ENCODE measurements at places on chromosomes 3 and 15. TPM values are rescaled to one million over a fixed set of nuclear protein-coding genes. Genes with fewer than 3 reads are reported as not detected.

DNA sequence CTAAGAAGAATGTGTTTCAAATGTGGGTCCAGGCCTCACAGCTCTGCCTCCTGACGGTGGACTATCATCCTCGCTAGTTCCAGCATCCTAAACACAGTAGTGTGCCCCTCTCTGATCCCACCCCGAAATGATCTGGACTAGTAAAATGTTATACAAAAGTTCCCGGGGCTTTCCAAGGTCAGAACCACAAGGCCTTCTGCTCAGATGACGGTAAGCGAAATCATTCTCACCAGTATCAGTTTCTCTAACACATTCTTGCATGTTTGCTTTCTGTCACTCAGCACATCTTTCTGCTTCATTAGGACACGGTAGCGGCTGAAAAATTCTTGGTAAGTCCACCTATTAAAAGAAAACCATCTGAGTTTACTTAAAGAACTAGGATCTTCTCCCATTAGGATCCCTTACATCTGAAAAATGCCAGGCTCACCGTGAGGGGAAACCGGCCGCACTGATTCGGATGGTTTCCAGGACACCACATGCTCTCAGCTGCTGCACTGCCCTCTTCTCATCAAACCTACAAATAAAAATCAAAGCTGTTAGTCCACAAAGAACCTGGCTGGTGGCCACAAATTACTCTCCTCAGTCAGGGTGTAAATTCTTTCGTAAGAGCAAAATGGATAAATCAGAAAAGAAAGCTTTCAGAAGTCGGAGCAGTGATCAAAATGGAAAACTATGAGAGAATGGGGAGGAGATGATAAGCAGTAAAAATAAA, 83.9 kb upstream of the MYO5C start:
- no peaks in the 10 kb centered on the region for H3K27me3 ChIP-seq
- no peak overlapping the region for H3K27ac ChIP-seq
- peaks cover 4% of the 10 kb centered on the region for H3K36me3 ChIP-seq

The XCR1 gene
- 0.63 TPM for total RNA-seq

DNA sequence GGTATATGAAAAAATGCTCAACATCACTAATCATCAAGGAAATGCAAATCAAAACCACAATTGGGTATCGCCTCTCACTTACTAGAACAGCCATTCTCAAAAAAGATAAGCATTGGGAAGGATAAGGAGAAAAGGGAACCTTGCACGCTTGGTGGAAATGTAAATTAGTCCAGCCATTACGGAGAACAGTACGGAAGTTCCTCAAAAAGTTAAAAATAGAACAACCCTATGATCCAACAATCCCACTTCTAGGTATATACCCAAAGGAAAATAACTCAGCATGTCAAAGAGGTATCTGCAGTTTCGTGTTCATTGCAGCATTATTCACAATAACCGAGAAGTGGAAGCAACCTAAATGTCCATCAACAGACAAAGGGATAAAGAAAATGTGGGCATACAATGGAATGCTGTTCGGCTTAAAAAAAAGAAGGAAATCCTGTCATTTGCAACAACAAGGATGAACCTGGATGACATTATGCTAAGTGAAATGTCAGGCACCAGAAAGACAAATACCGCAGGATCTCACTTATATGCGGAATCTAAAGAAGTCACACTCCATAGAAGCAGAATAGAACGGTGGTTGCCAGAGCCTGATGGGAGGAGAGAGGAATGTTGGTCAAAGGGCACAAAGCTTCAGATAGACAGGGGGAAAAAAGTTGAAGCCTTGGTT, 11.7 kb upstream of the CMTM7 start:
- H3K27me3 ChIP-seq = no peaks in the 10 kb centered on the region
- H3K36me3 ChIP-seq = no peaks in the 10 kb centered on the region
- no peak overlapping the region for H3K4me3 ChIP-seq
- DNase-seq = no peak
- H3K4me1 ChIP-seq = no peaks in the 10 kb centered on the region
- no peak overlapping the region for H3K27ac ChIP-seq

The TRIM42 gene
- total RNA-seq = not detected

GRCh38 chr3:126119008-126119675, 35.2 kb upstream of the SLC41A3 start:
- no peak overlapping the region for H3K4me3 ChIP-seq
- H3K27ac ChIP-seq = no peak overlapping the region
- H3K27me3 ChIP-seq = no peaks in the 10 kb centered on the region
- DNase-seq = no peak
- no peaks in the 10 kb centered on the region for H3K4me1 ChIP-seq

DNA sequence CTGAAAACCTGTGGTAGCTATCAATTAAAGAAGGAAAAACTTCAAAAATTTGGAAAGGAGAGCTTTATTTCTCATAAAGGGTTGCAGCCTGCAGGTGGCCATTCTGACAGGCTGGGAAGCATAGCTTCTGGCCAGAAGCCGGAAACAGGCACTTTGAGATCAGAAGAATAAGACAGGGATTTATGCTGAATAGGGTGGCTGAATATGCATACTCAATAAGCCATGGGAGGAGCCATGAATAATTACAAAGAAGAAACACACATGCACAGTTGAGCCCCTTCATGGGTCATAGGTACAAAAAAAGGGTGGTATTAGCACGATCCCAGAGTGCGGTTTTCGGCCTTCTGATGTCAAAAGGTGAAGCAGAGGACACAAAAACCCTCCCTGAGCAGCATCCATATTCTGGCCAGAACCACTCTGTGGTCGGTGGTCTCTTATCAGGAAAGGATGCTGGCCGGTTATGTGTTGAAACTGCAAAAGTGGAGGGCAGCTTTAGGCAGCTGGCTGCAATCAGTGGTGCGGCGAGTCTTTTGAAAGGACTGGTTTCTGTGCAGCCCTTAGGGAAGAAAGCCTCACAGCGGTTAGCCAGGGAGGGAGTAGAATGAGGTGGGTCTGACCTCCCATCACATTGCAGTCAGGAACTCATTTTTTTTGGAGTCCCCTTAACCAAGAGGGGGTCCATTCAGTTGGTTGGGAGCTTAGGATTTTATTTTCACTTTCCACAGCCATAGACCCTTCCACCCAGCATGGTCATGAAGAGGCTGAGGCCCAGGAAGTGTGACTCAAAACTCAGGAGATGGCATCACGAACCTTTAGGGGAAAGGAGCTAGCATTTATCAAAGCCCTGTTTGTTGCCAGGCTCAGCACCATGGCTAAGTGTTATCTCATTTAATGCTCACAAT, 34.7 kb upstream of the CCDC174 start:
- DNase-seq = no peak
- no peaks in the 10 kb centered on the region for H3K4me1 ChIP-seq
- H3K4me3 ChIP-seq = no peak overlapping the region
- H3K36me3 ChIP-seq = no peaks in the 10 kb centered on the region
- H3K27ac ChIP-seq = no peak overlapping the region
- no peaks in the 10 kb centered on the region for H3K27me3 ChIP-seq
